Stimulated activated CD8-positive, alpha-beta memory T cell treated with anti-CD3 and anti-CD28 coated beads, Interleukin-7, amount 100 ng/mL, for 4 hours (primary cell): ENCODE measurements at places on chromosomes 11 and 22.

- no peak for DNase-seq
These were observed 284.7 kb downstream of the MIAT start for GRCh38 chr22:26941896-26942636.

DNA sequence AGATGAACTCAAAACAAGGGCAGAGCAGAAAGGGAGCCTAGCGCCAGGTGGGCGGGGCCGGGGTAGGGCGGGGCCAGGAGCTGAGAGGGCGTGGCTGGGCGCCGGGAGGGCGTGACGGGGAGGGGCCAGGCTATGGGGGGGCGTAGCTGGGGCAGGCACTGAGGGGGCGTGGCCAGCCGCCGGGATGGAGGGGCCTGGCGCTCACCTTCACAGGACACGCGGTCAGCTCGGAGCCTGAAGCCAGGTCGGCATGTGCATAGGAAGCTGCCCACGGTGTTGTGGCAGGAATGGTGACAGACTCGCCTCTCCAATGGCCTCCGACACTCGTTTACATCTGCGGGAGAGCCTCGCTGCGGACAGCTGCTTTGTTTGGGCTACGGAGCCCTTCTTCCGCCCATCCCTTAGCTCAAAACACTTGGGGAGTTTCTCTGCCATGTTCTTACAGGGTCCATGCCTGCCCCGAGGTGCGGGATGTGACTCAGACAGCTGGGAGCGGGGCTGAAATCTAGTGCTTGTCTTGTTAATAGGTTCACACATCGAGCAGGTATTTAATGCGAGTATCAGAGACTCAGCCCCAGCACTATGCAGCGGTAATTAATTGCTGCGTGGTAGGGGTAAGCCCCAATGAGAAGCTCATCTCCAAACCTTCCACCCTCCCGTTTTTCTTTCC lies 13.4 kb downstream of the VWCE start:
- DNase-seq = no peak

GRCh38 chr11:35352077-35352888 lies 67.1 kb downstream of the SLC1A2 start:
- DNase-seq = no peak

DNA sequence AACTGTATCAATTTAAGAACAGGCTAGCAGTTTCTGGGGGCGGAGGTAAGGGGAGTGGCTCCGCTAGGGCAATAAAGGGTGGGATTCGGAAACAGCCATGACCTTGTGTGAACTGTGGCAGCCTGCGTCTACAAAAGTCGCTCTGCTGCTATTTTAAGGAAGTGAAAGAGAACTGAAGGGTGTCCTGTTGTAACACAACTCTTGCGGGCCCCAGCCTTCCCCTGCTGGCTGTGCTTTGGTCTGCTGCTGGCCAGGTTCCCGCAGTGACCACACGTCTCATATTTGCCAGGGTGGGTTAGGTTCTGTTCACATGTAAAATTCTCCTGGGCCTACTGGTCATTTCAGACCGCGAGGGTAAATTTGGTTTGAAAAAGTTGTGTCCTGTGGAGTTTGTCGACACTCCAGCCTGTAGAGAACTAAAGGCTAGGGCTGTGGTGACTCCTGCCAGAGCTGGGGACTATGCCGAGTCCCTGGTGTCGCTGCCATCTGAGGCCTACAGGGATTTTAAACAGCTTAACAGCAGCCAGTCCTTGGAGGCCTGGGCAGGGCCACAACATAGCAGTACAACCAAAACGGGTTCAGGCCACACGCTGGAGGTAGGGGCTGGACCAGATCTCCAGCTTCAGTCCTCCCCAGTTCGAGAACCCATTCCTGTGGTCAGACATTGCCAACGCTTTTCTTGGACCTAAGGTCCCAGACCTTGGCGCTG lies 1.1 kb upstream of the PPFIBP2 start:
- no peak for DNase-seq

DNA sequence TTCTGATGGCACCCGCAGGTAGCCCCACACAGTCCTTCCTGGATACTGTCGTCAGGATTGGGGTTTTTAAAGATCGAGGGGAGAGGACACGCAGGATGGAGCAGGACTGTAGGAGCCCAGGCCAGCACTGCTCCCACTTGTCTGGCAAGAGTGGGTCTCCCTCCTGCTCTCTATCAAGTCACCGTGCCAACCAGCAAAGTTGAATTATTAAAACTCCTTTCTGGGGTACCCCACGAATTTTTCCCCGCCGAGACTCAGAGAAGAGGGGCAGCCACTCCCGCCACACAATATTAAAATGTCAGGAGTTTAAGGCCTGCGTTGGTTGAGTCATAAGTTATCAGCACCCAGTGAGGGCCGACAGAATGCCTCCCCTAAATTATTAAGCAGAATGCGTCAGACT lies 10.1 kb downstream of the LMO1 start:
- DNase-seq = no peak

DNA sequence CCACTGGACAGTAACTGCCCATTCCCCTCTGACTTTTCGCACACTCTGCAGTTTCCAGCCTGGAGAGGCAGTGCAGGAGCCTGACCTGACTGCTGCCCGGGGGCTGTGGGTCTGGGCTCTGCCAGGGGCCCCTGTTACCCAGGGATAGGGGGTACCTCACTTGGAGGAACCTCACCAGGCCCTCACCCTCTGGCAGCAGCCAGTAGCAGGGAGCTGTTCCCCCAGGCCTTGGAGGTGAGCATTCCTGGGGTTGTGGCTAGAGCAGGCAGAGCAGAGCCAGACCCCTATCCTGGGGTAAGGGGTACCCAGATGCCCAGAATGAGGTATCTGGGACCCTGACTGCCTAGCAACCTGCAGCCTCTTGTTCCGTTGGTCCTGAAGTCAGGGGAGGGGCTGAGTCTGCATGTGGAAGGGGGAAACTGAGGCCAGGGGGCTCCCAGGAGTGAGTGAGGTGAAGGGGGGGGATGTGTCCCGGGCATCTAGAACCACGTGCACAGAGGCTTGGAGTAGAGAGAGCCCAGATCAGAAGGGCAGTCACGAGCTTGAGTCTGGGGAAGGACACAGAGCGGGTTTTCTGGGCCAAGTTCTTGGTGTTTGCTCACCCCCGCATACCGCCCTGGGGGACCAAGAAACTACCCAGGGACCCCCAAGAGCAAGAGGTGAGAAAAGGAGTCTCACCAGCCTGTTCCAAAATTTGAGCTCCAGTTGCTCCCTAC lies 43.9 kb upstream of the ACCSL start:
- DNase-seq = no peak

- DNase-seq = no peak
These were observed at the start of gene MPPED1 for GRCh38 chr22:43411869-43412807. Gene MPPED1, plus strand, starts transcription at chr22:43412014. Its CDS starts 12,972 bp downstream, at chr22:43424986.

DNA sequence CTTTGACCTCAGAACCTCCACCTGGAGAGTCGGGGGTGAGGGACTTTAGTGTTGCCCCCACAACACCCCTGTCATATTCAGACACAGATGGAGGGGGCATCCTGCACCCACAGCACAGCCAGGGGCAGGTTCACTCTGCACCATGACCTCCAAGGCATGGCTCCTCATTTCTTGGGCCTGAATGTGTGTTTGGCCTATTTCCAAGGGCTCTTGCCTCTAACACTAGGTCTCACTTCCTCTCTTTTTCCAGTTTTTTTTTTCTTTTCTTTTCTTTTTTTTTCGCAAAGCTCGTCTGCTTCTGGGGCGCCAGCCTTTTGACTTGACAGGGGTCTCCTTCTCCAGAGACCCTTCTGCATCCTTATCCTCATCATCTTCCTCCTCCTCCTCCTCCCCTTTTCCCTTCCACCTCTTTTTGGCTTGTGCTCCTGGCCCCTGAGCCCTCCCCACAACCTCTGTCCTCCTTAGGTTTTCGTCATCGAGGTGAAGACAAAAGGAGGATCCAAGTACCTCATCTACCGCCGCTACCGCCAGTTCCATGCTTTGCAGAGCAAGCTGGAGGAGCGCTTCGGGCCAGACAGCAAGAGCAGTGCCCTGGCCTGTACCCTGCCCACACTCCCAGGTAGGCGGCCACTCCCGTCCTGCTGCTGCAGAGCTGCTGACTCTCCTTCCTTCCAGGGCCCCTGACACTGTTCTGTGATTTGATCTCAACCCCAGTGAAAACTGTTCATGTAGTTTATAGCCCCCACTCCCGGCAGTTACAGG lies 3.8 kb downstream of the NCF4 start:
- DNase-seq = no peak

DNA sequence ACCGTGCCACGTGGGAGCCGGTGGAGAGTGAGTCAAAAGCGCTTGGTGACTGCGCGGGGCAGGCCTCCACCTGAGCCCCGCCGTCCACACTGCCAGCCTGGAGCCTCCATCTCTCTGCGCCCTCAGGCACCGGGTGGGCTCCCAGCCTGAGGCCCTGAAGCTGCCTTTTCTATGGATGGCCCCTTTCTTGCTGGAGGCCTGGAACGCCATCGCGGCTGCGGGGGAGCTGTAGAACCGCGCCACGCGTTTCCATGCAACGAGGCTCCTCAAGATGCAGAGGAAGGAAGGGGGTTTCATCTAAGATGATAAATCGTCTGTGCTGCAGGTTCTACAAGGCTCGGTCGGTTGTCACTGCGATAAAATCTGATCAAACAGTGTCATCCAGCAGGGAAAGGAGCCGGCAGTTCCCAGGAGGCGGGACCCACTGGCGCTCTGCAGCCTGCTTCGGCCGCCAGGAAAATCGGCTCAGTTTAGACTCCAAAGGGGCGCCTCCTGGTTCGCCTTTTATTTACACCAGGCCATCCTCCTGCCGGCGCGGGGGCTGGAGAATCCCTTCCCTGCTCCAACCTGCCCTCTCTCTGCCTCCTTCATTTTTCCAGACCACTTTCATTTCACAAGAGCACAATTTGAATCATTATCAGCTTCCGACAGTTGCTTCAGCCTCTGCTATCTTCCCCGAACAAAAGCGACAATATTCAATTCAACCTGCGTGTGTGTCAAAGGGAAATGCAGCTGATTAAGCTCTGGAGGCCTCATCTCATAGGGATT lies 624.4 kb downstream of the BRD1 start:
- DNase-seq = no peak

DNA sequence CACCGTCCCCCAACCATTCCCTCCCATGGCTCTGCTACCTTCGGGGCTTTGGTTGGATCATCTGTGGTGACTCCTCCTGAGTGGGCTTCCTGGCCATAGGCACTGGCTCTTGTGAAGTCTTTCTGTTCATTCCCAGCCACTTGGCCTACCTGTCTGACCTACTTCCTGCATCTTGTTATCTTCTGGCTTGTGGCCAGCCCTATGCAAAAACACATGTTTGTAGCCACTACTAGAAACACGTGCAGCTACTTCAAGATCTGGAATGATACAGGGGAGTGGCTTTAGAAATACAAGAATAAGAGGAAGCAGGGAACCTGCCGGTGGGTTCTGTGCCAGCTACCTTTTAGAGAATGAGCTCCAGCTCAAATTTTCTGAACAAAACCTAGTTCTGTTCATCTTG lies 20.9 kb downstream of the RCOR2 start:
- no peak for DNase-seq

GRCh38 chr22:48596111-48596850 lies 1231.4 kb downstream of the BRD1 start:
- no peak for DNase-seq

- DNase-seq = no peak
These were observed 688 bp upstream of the LRRC74B start for GRCh38 chr22:21044931-21045584.

DNA sequence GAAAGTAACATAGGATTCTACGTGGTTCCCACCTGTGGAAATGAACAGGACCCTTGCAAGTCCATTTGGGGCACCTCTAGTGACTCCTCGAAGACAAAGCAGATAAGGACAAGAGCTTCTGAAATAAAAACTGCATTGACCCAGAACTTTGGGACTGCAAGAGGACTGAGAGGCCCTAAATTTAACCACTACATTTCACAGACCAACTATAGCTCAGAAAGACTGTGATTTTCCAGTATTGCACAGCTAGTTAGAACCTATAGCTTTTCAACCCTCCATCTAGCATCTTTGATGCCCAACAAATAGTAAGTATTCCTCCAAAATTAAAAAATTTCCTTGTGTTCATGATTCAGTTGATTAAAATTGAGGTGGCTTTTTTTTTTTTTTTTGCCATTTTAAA lies 107.6 kb upstream of the CD44 start:
- DNase-seq = no peak

GRCh38 chr22:39381009-39381755 lies 18.4 kb upstream of the TAB1 start:
- no peak for DNase-seq

GRCh38 chr11:105229761-105230160 lies 90.2 kb upstream of the CARD18 start:
- DNase-seq = no peak

DNA sequence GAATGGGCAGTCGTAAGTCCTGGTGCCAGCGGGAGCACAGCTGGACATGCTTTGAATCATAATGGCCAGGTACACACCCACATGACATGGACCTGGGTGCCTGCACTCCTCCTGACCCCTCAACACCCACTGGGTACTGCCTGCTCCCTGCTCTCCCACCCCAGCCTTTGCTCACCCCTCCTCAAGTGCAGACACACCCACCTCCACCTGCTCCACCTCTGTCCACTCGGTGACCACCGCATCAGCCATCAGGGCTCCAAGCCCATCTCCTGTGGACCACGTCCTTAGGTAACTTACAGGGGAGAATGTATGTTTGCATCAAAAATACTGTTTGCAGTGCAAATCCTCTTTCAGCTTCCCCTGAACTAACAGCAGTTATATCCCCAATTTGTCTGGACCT lies 214.6 kb downstream of the BRD1 start:
- no peak for DNase-seq
